ENCODE measurements at places on chromosomes 4 and X.

DNA sequence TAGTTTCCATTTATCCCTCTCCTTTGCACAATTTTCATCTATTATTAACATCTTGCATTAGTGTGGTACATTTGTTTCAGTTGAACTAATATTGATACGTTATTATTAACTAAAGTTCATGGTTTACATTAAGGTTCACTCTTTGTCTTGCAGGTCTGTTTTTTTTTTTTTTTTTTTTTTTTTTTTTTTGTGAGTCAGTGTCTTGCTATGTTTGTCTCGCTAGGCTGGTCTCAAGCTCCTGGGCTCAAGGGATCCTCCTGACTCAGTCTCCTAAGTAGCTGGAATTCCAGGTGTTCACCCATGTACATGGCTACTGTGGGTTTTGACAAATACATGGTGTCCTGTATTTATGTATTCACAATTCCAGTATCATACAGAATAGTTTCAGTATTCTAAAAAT is 6.8 kb downstream of the TBC1D19 start:
- DNase-seq: no peak

GRCh38 chr4:184450743-184451535 is 23.4 kb downstream of the IRF2 start:
- DNase-seq: no peak

DNA sequence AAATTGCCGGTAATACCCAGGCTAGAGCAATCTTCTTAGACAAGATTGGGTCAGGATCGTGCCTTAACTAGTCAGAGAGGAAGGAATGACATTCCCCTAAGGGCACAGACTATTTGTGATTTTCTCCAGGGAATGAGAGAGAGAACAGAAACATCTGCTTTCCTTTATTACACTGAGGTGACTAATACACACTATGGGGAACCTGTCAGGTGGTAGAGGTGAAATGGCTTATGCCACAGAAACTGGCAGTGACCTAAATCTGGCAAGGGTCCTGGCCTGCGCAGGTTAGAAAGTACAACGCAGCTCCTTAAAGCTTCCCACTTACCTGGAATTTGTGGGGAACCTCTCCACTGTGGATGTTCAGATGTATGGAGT is 16.6 kb upstream of the HPGD start:
- no peak for DNase-seq

GRCh38 chrX:105101378-105101777 is 119.1 kb downstream of the TEX13A start:
- no peak for DNase-seq

DNA sequence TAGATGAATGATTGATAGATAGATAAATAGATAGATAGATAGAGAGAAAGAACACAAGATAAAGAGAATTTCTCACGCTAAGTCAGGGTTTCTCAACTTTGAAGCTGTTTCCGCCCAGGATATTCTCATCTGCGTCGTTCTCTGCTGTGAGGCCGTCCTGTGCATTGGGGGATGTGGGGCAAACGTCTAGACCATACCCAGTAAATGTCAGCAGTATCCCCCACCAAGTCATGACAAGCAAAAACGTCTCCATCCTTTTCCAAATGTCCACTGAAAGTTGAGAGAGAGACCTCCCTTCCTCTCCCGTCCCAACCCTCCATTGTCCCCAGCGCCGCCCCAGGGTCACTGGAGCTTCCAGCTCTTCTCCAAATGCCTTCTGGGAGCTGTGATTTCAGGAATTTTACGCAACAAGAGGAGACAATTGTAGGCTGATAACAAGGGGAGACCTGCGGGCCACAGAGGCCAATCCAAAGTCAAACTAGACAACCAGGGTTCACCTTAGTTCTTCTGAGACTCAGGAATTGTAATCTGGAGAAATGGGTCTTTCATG is 8.9 kb upstream of the CRLF2 start:
- DNase-seq: no peak

- DNase-seq: no peak
These were observed 93.4 kb upstream of the RAPGEF2 start for GRCh38 chr4:159009521-159009920.

DNA sequence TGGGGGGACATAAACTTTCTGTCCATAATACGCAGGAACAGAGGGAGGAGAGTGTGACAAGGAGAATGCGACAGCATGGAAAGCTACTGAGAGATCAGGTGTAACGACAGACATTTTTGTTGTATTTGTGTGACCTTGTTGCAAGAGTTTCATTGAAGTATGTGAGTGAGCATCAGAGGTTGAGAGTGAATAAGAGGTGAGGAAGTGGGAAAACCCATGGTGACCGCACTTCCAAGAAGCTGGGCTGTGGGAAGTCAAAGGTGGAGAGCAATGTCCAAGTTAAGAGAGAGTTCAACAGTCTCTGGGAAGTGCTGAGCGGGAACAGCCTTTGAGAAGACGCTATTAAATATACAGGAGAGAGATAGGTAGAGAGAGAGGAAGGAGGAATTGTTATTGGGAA is 76.4 kb upstream of the PGRMC2 start:
- no peak for DNase-seq

DNA sequence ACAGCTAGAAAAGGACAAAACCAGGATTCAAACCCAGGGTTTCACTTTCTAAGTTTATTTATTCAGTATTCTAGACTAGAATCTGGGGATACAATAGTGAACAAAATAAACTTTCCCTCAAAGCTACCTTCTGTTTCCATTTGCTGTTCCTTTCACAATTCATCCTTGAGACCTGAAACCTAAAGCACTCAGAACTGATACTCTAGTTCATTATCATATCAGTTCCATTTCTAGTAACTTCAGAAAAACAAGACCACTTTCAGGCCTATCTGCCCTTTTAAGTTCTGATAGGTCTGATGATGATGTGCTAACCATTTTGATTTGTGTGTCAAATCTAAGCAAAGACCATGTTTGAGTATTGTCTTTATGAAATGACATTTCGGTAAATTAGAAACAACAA is 7.8 kb upstream of the XK start:
- no peak for DNase-seq

- DNase-seq: no peak
These were observed 92.5 kb upstream of the ENPP6 start for GRCh38 chr4:184310171-184310567.

GRCh38 chr4:94741304-94741703 is 16.5 kb upstream of the BMPR1B start:
- no peak for DNase-seq

DNA sequence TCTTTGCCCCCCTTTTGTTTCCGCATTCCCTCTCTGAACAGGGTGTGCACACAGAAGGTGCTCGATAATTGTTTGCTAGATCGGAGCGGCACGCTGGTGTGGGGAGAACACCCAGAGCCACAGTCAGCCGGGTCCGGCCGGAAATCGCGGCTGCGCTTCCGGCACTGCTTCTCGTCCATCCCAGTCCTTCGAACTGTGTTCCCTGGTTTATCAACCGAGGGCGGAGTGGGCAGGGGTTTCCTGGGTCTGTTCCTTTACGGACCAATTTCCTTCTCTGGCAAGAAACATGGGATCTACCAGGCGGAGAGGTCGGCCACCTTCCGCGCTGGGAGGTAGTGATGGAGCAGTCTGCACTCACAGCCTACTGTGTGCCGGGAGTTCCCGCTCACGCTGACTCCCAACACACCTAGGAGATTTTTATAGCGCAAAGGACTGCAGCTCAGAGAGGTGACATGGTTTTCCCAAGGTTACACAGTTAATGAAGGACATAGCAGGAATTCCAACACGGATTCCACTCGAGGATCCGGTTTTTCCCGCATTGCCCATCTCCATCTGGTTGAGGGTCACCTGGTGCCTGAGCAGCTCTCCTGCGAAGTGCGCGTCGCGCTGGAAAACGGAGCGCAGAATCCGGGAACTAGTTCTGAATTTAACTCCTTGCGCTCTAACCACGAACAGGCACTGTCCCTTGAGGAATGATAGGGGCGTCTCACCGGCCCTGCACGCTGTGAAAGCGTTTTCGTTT is 6.8 kb downstream of the MSX1 start:
- no peak for DNase-seq
